Activated CD8-positive, alpha-beta memory T cell treated with anti-CD3 and anti-CD28 coated beads, Interleukin-2, amount 50 U/mL, for 48 hours (primary cell): ENCODE measurements at places on chromosomes 1 and 21.

DNA sequence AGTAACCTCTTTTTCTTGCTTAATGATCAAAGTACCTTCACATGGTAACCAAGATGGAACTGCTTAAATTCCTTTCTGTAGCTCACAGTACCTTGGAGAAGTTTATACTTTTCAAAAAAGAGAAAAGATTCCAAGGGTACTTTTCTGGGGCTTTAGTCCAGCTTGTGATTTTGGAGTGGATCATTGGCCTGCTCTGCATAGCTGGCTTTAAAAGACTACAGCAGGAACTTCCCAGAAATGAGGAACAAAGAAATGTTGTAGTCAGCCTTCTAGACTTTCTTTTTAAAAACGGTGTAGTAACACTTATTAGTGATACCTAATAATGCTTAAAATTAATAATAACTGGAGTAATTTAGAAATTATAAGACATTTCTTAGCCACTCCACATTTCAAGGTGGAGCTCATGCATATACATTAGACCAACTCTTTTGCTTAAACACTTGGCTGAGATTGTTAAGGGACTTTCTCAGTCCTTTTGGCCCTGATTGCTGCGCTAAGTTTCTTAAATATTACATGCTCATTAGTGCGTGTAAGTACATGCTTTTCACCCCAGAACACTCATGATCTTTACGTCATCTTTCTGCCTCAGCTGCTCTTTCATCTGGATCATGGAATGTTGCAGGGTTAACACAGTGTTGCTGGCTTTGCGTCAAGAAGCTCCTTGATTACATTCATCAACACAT lies 57.3 kb downstream of the SDCCAG8 start:
- no peak for DNase-seq

GRCh38 chr1:115469703-115470476 lies 131.8 kb upstream of the NGF start:
- peak; percentile 65 for DNase-seq

GRCh38 chr1:84350104-84350503 lies 48.2 kb upstream of the DNASE2B start:
- no peak for DNase-seq

- no peak for DNase-seq
Observed at GRCh38 chr1:11335417-11336056, 62.5 kb downstream of the UBIAD1 start.

GRCh38 chr1:42774928-42775526 lies 8.0 kb downstream of the C1orf50 start:
- DNase-seq, result no peak

DNA sequence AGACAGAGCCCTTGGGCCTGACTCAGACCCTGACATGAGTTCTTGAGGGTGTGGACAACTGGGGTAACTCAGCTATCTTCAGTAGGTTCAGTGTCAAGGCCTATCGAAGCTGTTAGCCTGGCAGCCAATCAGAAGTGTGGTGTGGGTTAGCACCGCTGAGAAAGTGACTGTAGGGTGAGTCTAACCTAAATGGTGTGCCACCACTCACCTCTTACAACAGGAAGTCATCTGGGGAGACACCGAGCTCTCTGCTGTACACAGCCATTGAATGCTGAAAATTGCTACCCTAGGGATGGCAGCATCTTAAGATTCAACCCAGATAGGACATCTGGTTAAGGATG lies 44.6 kb downstream of the RASSF5 start:
- DNase-seq, result no peak

DNA sequence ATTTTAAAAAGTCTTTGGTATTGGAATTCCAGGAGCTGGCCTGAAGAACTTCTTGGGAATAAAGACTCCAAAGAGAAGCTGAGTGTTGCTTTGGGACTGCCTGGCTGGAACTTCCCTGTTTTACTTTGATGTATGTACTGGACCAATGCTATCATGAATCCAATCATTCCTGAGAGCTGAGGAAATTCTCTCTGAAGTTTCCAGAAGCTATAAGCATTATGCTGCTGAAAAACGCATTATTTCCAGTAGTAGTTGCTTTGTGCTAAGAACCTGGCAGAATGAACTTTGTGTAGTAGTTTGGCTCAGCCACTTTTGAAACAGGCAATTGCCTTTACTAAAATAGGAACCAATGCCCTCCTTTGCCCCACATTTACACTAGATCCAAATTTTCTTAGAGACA lies 260.7 kb downstream of the HLX start:
- DNase-seq, result no peak

- DNase-seq, result no peak
Observed at GRCh38 chr1:212702672-212703071, 3.0 kb upstream of the BATF3 start.

- DNase-seq, result no peak
Observed at GRCh38 chr21:44461464-44462001, 6.2 kb downstream of the LRRC3 start.

GRCh38 chr1:206021008-206021625 lies 2.6 kb downstream of the CTSE start:
- no peak for DNase-seq

- DNase-seq, result no peak
Observed at GRCh38 chr21:26366781-26367180, 196.2 kb upstream of the APP start.

- no peak for DNase-seq
Observed at GRCh38 chr1:109650609-109651008, 5.3 kb upstream of the GSTM4 start.
